ENCODE measurements at places on chromosomes 13 and 19.

GRCh38 chr13:111168107-111168506, 53.0 kb downstream of the ARHGEF7 start:
- no peak for DNase-seq

GRCh38 chr19:531753-532560, at the start of gene CDC34:
Gene CDC34 (plus strand): TSS chr19:531760. CDS start chr19:531932, 172 bp downstream.
- no peak for DNase-seq

DNA sequence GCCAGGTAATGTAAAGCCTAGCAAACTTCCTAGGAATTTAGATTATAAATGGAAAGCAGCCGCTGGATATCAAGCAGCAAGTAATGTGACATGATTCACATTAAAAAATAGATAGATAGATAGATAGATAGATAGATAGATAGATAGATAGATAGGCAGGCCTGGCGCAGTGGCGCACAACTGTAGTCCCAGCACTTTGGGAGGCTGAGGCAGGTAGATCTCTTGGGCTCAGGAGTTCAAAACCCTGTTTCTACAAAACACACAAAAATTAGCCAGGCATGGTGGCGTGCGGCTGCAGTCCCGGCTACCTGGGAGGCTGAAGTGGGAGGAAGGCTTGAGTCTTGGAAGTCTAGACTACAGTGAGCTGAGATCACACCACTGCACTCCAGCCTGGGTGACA, 236.9 kb downstream of the SLITRK6 start:
- DNase-seq = no peak

DNA sequence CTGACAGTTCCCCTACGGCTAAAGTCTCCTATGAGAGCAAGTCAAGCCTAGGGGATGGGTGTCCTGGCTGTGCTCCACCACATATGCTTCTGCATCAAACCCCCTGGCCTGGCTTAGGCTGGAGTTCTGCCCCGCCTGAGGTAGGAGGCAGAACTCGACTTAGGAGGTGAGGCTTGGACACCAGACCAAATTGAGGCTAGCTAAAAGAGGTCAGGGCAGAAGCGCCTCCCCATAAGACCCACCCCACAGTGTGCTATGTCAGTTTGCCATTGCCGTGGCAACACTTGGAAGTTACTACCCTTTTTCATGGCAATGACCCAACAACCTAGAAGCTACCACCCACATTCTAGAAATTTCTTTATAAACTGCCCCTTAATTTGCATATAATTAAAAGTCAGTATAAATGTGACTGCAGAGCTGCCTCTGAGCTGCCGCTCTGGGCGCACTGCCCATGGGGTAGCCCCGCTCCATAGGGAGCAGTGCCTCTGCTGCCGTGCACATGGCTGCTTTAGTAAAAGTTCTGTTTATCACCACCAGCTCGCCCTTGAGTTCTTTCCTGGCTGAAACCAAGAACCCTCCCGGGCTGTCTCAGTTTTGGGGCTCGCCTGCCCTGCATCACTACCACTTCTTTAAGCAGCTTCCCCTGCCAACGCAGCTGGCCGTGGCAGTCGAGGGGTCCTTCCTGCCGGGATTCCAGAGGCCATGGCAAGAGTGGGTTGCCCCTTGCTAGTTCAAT, 20.2 kb downstream of the AP1M1 start:
- no peak for DNase-seq

- no peak for DNase-seq
Observed at GRCh38 chr13:73466561-73466960, 407.8 kb downstream of the KLF5 start.

DNA sequence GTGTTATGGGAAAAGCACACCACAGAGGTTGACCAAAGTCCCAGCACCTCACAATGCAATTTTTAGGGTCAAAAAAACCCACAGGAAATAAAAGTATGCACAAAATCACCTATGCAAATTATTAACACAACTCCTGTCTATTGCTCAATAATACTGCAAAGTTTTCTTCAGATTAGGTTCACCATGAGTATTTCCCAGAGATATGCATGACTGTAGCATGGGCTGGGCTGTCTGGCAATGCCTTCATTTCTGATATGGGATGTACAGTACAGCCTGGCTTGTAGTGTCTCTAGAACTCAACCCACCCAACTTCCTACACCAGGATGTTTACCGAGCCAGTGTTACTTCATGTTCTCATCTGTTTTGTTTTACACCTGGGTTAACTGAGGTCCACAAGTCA, 698.7 kb upstream of the ARGLU1 start:
- DNase-seq = no peak

- DNase-seq = no peak
Observed at GRCh38 chr19:391207-391557, 17.8 kb downstream of the C2CD4C start.

DNA sequence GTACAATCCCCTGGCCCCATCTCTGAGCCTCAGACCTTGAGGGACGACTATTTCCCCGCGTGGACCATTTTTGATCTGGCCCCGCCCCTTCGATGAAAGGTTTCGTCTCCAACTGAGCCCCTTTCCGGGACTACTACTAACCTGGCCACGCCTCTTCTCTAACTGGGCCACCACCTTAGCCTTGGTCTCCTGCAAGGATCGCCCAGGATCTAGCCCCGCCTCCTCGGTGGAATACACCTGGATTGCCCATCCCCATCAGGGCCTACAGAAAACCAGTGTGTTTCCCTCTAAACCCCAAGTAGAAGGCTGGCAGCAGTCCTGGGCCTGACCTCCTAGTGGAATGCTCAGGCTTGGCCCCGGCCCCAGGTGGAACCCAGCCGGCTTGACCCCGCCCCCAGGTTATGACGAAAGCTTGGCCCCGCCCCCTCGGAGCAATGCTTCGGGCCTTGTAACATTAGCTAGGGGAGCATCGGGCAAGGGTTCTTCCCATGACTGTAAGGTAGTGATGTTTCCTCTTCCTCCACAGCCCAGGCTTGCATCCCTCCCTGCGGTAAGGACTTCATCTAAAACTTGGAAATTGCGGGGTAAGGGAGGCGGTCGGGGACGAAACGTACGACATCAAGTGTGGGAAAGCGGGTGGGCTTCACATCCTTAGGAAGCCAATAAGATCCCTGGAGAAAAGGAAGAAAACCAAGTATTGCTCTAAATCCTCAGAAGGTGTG, 9.1 kb downstream of the SPACA6 start:
- no peak for DNase-seq

DNA sequence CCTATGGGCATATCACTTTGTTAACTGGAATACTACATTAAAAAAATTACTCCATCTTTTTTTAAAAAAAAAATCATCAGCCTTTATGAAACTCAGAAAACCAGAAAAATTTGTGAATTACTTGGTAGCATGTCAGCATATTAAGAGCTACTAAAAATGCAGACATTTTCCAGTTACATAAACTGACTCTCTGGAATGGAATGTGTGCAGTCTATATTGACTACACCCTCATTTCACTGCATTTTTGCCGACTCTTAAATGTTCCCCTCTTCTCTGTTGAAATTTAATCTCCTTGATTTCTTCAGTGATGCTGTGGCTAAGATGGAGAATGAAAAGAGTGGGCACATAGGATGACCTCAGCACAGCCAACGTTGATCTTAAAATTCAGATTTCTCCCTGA, 393.8 kb downstream of the ITGBL1 start:
- no peak for DNase-seq

DNA sequence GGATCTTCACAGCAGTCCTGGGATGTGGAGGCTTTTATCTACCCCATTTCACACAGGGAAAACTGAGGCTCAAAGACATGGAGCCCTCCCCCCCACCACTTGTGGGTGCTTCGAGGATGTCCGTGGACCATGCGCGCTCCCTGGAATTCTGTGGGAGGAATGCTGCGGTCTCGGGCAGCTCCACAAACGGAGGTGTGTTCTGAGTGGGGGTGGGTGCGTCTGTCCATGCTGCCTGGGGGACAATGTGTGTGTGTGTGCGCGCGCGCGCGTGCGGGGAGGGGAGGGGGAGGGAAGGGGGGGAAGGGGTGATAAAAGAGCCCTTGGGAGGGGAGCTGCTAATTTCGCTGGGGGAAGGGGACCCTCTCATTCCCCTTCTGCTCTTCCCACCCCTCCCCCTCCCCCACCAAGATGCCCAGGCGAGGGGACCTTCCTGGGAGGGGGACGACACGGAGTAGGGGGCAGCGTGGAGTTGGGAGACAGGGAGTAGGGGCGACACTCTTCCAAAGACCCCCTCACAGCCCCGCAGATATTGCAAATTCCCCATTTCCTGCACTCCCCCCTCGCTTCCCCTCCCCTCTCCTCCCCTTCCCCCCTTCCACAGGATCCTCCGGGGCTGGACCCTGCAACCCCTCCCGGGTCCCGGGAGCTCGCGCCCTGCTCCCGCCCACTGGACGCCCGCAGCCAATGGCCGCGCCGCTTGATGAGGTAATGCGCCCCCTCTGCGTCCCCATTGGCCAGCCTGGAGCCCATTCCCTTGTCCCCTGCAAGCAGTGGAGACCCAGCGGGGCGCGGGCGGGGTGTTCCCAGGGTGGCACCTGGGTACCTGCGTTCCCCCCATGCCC, 18.9 kb upstream of the ZNRF4 start:
- DNase-seq = no peak

DNA sequence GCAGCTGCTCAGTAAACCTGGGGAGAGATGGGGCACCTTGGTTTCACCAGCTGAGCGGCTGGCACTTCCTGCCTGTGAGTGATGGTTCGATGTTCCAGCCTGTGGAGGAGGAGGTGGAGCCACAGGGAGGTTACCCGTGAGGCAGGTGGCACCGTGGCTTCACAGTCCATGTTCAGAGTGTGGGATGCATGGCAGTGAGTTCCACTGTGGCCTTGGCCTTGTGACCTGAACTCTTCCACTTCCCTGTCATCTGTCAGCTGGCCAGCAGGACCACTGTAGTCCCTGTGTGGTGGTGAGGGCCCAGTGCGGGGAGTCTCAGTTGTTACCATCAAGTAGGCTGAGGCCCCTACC, 16.9 kb downstream of the SMARCA4 start:
- DNase-seq = no peak

DNA sequence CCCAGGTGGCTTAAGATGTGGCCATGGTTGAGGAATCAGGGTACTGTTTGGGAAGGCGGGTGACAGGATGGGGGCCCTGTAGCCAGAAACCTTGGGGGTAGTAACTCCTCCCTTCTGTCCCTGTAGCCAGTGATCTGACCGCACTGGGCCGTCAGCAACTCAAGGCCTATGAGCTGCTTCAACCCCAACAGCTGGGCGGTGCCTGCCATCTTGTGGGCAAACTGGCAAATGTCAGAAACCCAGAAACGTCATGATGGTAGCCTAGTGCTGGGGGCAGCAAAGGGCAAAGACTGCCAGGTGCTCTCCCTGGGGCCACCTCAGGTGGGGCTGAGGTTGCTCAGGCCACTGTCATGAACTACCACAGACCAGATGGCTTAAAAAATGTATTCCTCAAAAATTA, 3.5 kb downstream of the COPE start:
- DNase-seq = no peak

DNA sequence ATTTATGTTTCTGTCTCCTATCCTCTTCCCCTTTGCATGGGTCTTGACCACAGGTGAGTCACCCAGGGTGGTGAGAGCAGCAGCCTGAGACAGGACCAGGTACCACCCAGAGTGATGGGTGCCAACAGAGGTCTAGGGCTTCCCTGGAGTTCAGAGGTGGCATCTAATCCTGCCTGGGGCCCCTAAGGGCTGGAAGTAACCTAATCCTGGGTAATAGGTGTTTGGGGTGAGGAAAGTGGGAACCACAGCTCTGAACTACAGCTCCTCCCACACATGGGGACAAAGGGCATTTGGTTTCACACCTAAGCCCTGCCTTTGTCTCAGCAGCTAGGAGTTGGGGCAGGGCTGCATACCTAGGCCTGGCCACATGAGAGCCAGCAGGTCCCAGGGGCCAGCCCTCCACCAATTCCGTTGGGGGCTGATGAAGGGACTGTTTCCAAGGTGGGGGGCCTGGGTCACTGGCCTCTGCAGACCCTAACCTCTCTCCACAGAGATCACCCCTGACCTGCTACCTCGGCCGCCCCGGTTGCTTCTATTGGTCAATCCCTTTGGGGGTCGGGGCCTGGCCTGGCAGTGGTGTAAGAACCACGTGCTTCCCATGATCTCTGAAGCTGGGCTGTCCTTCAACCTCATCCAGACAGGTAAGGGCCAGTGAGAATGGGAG, 8.0 kb downstream of the SPHK2 start:
- DNase-seq = no peak

DNA sequence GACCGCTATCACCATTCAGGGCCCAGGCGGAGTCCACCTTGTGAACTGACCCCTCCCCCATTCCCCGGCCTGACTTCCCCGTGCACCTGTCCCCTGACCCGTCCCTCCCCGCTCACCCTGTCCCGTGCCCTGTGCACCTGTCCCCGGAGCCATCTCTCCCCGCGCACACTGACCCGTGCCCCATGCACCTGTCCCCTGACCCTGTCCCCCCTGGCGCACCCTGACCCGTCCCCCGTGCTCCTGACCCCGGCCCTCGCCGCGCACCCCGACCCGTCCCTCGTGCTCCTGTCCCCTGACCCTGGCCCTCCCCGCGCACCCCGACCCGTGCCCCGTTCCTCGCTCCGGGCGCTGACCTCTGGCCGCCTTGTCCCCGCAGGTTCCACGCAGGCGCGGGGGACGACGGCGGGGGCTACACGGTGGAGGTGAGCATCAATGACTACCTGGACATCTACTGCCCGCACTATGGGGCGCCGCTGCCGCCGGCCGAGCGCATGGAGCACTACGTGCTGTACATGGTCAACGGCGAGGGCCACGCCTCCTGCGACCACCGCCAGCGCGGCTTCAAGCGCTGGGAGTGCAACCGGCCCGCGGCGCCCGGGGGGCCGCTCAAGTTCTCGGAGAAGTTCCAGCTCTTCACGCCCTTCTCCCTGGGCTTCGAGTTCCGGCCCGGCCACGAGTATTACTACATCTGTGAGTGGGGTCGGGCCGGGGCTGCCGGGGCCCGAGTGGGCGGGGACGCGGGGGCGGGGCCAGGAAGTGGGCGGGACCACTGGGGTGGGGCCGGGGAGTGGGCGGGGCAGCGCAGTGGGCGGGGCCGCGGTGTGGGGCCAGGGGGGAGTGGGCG, 9.7 kb downstream of the EFNA2 start:
- DNase-seq = no peak

GRCh38 chr19:40717880-40718773, 1.2 kb downstream of the ITPKC start:
- DNase-seq = no peak

DNA sequence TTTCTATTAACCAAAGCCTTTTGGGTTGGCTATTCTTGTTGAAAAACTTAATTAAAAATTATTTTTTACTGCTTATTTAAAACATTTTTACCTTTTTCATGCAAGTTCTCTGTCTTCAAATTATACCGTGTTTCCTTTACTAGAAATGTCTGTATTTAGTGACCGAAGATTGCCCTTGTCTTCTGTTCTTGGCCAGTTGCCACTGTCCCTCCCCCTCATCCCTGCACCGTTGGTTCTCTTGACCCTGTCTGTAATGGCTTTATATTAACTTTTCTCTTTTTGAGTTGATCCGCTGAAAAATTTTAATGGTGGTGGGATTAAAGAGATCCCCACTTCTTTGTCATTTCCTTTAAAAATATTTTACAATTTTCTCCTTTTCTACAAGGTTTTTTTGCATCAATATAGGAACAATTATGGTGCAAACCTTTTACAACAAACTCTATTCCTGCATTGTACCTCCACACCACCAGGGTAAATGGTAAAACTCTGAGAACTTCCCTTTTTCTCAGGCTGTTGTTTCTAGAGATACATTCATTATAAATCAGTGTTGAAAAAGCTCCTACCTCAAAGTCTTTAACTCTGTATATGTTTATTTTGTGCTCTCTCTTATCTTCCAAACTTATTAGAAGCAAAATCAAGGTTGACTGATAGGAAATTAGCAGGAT, 12.9 kb upstream of the RNF113B start:
- no peak for DNase-seq

- DNase-seq = no peak
Observed at GRCh38 chr13:69959046-69959445, 148.6 kb upstream of the ATXN8OS start.

GRCh38 chr13:113958373-113958772, 15.5 kb downstream of the C13orf46 start:
- DNase-seq = no peak

- DNase-seq = peak; percentile 34
Observed at GRCh38 chr19:55383279-55384130, 587 bp downstream of the TMEM238 start.
